Mesenteric fat pad (tissue), 1 donor: ENCODE measurements at places on chromosomes 13 and 19. TPM values are rescaled to one million over a fixed set of nuclear protein-coding genes. Genes with fewer than 3 reads are reported as not detected.

DNA sequence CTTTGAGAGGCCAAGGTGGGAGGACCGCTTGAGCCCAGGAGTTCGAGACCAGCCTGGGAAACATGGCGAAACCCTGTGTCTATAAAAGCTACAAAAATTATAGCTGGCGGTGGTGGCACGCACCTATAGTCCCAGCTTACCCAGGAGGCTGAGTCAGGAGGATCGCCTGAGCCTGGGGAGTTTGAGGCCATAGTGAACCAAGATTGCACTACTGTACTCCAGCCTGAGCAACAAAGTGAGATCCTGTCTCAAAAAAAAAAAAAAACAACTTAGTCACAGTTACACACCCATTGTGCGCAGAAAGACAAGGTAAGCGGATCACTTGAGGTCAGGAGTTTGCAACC lies 728 bp upstream of the DENND1C start:
- DNase-seq: no peak

GRCh38 chr19:13796301-13797057 lies 1.2 kb downstream of the ZSWIM4 start:
- DNase-seq: no peak

DNA sequence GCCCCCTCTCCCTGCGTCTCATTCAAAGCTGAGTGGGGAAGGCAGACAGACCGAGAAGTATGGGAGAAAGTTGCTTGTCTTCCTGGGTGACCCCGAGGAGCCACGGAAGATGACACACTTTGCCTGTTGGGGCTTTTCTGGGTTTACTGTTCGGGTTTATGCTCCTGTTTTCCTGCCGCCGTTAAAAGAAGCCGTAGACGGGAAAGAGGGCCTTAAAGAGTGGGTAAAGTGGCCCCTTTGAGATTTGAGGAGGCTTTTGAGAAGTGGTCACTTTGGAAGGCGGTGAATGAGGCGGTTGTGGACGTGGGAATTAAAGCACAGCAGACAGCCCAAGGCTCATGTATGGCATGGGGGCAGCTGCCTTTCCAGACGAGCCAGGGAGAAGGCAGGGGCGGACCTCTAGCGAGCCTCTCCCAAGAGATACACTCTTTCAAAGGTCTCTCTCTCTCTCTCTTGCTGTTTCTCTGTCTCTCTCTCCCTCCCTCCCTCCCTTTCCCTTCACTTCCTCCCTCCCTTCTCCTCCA lies 493 bp upstream of the LHFPL6 start:
- DNase-seq: no peak

GRCh38 chr13:107838588-107839161 lies 376.7 kb downstream of the LIG4 start:
- DNase-seq: no peak

GRCh38 chr19:5694167-5694955 lies 4.3 kb downstream of the RPL36 start:
- no peak for DNase-seq

DNA sequence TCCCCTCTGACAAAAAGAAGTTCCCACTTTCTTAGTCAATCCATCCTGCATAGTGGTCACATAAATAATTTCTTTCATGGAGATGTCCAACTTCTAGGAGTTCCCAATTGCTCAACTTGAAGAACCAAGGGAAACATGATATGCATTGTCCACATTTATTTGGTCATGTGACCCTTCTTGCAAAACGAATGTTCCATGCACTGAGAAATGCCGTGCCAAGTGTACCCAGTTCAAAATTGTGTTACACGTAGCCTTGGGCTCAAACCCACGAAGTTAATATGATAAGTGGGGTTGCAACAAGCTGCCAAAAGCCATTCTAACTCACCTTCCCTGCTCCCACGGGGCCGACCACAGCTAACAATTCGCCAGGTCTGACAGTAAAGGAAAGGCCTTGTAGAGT lies 113.1 kb downstream of the ABCC4 start:
- no peak for DNase-seq

Gene ADGRE2
- 10.9 TPM for total RNA-seq

DNA sequence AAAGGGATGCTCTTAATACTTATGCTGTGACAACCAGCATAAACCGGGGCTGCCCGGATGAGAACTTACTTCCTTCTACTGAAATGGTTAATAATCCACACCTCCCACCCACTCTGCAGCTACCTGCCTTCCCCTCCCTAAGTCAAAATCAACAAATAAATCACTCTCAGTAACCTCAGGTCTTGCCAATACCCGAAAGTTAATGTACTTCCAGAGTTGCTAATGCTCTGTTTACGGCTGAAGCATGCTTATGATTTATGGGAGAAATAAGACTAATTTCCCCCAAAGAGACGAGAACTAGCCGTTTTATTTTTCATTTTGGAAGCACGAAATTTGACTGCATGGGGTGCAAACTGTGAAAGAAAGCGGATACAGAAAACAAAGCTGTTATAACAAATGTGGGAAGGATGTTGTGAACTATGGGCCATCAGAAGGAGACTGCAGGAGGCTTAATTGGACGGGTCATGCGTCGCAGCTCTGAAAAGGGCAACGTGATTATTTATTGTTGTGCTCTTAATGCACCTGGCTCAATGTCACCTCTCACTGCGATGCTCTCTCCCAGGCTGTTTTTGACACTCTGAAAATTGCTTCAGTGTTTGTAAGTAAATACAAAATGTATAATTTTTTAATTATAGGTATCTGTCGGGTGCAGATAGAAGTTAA lies 114.0 kb upstream of the SLC7A1 start:
- DNase-seq: no peak

DNA sequence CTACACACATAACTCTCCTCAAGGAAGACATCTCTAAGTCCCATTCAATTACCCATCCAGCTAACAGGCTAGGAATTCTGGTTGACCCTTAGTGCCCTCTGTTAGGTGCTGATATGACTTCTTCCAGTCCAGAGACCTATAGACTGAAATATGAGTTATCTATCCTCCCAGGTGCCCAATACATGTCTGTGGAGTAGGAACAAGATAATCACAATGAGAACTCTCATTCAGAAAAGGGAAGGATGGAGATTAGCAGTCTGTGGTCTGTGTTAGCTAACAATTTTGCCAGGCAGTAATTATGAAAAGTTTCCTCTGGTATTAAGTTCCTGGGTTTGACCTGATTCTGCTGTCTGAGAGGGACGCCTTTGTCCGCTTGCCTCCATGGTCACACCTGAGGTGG lies 44.2 kb upstream of the SLAIN1 start:
- DNase-seq: no peak

Gene MLLT1
- total RNA-seq: 62.3 TPM

- no peak for DNase-seq
These were observed 27.4 kb upstream of the F7 start for GRCh38 chr13:113077953-113078901.

- no peak for DNase-seq
These were observed 8.0 kb downstream of the PTH2 start for GRCh38 chr19:49415102-49415809.

Gene FFAR2
- total RNA-seq: 2.4 TPM

DNA sequence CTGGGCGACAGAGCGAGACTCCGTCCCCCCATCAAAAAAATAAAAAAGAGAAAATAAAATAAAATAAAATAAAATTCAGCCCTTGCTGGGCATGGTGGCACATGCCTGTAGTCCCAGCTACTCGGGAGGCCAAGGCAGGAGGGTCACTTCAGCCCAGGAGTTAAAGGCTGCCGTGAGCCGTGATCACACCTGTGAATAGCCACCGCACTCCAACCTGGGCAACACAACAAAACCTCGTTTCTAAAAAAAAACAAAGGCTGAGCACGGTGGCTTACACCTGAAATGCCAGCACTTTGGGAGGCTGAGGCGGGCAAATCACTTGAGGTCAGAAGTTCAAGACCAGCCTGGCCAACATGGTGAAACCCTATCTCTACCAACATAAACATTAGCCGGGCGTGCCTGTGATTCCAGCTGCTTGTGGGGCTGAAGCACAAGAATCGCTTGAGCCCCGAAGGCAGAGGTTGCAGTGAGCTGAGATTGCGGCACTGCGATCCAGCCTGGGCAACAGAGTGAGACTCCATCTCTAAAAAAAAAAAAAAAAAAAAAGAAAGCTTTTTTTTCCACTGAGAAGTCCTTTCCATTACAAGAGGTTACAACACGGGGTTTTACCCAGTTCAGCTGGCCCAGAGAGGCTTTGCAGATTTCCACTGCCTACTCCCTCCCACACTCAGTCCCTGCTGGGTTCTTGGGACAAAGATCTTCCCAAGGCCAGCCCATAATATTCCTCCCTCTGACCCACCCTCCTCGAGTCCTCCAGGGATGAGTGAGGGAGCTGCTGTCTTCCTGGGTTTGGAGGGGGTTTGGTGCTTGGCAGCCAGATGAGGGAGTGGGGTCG lies 6.4 kb downstream of the ANGPTL4 start:
- DNase-seq: no peak

Gene ZSCAN4
- total RNA-seq: not detected

DNA sequence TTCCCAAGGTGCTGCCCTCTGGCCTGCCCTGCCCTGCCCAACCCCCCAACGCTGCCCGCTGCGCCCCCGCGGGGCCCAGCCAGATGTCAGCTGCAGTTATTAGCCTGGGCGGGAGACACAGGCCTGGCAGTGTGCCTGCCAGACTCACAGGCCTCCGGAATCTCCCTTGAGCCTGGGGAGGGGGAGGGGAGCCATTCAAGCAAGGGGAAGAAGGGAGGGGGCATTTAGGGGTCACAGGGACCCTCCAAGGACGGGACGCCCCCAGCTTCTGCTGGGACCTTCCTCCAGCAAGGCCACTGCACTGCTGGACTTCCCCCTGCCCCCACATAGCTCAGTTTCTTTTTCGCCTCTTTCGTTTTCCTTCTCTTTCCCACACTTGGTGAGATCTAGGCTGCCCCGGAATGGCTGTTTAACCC lies 2.6 kb upstream of the JUNB start:
- peak; percentile 94 for DNase-seq

Gene ZNF878
- total RNA-seq: not detected

- DNase-seq: peak; percentile 92
These were observed 39.3 kb downstream of the EFNA2 start for GRCh38 chr19:1324806-1325567.

- DNase-seq: peak; percentile 91
These were observed 821 bp downstream of the TDRD3 start for GRCh38 chr13:60397704-60398378.

Gene PIN1
- 52.0 TPM for total RNA-seq

DNA sequence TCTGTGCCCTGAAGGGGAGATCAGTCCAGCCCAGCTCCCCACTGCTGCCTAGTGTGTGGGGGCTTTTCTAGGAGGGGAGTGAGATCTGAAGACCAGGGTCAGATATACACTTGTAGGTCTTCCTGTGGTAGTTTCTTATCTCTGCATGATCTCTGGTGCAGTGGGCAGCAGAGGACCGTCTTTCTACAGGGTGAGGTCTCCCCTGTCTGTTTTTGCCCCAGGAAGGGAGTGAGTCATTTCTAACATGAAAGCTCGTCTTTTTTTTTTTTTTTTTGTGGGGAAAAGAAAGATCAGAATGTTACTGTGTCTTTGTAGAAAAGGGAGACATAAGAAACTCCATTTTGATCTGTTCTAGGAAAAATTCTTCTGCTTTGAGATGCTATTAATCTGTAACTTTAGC lies 8.8 kb upstream of the ZNF808 start:
- no peak for DNase-seq

DNA sequence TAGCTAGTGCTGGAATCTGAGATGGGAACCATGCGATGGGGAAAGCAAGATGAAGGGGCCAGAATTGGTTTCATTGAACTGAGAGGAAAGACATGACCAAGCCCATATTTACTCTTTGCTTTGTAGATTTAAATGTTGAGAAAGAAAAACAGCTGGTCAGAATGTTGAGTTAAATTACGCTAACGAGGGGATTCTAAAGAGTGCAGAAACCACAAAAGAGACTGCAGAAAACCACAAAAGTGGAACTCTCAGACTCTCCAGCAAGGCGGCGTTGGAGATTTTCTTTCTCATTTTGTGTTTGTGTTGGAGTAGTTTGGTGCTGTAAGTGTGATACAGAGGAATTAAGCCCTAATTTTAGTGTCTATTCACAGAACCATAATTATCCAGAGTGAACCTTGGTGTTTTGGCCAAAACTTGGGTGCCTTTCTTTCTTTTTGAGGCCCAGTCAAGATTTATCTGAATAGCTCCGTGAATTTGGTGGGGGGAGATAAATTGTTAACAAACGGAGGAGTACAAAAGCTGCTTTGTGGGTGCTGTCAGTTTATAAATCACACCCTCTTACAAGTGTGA lies 26.3 kb downstream of the SAE1 start:
- DNase-seq: no peak

GRCh38 chr13:110702591-110703526 lies 3.1 kb downstream of the CARS2 start:
- no peak for DNase-seq

DNA sequence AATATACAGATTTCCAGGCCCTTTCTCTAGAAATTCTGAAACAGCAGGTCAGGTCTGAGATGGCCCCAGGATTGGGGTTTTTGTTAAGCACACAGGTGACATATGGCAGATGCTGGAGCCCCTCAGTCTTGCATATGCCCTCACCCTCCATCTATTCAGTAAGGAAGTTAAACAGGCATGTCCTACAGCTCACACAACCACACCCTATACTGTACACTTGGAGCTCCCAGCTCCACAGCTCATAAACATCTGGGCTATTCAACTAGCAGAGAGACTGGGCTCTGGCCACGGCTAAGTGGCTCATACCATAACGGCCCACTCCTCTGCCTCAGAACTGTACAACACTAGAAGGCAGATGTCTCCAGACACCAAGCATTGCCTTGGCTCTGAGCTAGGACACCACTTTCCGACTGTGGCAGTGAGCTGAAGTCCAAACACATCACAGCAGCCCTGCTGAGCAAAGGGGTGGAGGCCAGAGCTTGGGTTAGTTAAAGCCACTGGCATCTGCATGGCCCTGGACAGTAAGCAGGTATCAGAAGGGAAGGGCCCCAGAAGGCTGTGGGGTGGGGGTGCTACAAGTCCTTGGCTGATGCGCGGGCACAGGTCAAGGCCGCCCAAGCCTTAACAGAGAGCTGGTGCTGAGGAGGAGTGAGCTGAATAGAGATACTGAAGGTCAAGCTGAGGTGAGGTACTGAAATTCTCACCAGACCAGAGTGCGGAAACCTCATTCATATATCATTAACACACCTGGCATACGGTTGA lies 79.1 kb downstream of the ABCC4 start:
- DNase-seq: no peak

GRCh38 chr13:27470075-27470820 lies 19.9 kb upstream of the MTIF3 start:
- no peak for DNase-seq
